Fibroblast of skin of back (primary cell): ENCODE measurements at places on chromosomes 7 and 10.

GRCh38 chr7:44288381-44288685, 37.1 kb downstream of the CAMK2B start:
- no peak for DNase-seq

DNA sequence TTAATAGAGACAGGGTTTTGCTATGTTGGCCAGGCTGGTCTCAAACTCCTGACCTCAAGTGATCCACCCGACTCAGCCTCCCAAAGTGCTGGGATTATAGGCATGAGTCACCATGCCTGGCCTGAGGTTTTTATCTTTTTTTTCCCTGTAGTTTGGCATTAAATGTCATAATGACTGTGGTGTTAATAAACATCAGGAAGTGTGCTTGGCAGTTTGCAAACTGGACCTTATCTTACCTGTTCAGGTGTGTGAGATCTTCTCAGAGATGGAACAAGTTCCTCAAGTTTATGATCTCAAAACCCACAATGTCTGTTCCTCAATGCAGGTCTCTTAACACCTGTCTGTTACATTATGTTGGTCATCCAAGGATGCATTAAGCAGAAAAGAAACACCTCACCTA, 80.0 kb downstream of the ARID5B start:
- no peak for DNase-seq

GRCh38 chr7:159094023-159094740, 50.5 kb downstream of the VIPR2 start:
- no peak for DNase-seq

DNA sequence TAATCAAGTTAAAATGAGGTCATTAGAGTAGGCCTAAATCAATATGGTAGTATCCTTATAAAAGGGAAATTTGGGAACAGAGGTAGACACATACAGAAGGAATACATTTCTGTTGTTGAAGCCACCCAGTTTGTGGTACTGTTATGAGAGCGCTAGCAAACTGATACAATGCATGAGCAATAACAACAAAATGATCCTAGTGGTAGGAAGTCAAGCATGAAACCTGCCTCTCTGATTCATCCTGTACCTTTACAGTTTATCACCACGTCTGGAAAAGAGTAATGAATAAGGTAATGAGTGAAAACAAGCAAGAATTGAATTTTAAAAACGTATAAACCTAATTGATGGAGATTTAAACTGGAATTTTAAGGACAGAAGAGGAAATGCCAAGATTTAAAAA, 217.2 kb downstream of the PCLO start:
- no peak for DNase-seq

DNA sequence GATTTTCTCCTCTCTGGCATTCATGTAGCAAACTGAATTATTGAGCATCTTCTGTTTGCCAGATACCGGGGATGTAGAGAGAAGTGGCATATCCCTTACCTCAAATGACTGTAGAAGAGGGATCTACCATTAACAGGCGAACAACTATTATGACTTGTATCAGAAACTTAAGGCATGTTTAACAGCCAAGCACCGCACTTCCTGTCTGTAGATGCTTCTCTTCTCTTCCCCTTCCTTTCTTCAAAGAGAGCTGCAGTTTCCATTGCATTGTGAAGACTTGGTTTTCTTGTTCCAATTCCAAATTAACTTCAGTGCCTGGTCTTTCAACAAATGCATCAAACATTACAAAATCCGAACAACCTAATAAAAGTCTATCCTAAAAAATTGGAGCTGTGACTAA, 49.3 kb downstream of the LRRC4 start:
- no peak for DNase-seq

DNA sequence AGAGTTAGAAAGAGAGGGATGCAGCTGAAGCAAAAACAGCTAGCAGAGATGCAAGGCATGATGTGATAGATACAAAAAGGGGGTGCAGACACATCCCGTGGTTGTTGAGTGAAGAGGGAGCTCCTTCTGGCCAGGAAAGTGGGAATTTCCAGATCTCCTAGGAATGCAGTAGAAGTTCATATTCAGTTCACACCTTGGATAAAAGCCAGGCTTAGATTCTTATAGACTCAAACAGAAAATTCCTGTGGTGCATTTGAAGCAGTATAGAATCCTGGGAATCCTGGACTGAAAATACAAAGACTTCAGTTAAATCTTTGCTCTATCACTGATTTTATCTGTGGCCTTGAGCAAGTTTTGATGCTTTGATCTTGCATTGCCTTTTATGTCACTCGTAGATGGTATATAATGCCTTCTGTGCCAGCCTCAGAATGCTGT, 33.9 kb downstream of the SGPL1 start:
- DNase-seq, result peak; percentile 95

- DNase-seq, result no peak
These were observed 68.8 kb downstream of the CSTF2T start for GRCh38 chr10:51630640-51631005.

- DNase-seq, result no peak
These were observed 1013.1 kb downstream of the TYW1 start for GRCh38 chr7:68009716-68010115.

DNA sequence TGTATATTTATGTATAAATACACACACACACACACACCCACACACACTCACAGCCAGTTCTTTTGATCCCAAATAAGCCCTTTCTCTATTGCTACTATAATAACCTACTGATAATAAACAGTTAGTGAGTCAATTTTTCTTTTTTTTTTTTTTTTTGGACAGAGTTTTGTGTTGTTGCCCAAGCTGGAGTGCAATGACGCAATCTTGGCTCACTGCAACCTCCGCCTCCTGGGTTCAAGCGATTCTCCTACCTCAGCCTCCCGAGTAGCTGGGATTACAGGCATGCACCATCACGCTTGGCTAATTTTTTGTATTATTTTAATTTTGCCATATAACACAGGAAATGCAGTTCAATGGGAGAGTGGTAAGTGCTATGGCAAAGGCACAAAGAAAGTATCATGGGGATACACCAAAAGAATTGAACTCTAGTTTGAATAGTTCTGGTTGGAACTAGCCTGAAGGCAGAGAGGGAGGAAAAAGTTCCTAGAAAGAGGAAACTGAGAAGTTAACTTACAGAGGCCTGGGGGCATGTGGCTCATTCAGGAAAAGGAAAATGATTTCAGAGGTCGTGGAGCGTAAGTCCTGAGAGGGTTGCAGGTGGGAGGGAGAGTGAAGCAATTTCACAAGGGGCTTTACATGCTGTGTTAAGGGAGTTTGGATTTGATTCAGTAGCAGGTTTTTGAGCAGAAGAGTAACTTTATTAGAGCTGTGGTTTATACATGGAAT, 44.4 kb upstream of the JCAD start:
- no peak for DNase-seq

GRCh38 chr10:122290334-122290733, 19.2 kb downstream of the BTBD16 start:
- DNase-seq, result no peak

GRCh38 chr7:111975346-111975745, 230.9 kb downstream of the DOCK4 start:
- DNase-seq, result no peak

GRCh38 chr10:60082341-60082740, 176.0 kb upstream of the CCDC6 start:
- no peak for DNase-seq

DNA sequence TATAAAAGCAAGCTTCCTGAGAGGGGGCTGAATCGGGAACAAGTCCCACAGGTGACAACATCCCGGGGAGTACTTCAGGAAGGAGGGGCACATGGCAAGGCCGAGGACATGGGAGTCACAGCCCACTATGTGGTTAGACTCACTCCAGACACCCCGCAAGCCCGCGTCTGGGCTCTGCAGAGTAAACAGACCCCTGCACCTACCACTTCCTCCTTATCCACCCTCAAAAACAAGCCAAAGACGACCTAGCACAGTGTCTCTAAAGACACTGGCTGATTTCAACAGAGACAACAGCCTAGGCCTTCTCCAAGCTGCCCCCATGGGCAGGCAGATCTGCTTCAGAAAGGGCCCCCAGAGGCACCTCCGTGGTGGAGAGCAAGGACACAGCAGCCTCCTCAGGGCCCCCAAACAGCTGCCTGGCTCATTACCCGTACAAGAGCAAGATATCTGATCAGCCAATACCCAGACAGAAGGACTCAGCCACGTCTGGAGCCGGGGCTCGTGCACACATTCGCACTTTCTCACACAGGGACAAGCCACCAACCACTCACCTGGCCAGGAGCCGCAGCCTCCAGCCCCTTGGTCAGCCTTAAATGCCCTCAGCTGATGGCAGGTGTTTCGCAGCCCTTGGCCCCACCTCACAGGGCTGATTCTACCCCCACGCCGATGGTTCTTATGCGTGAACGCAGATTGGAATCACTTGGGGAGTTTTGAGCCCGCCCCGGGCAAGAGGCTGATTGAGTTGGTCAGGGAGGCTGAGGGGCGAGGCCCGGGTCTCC, 10.7 kb upstream of the KPNA7 start:
- no peak for DNase-seq

DNA sequence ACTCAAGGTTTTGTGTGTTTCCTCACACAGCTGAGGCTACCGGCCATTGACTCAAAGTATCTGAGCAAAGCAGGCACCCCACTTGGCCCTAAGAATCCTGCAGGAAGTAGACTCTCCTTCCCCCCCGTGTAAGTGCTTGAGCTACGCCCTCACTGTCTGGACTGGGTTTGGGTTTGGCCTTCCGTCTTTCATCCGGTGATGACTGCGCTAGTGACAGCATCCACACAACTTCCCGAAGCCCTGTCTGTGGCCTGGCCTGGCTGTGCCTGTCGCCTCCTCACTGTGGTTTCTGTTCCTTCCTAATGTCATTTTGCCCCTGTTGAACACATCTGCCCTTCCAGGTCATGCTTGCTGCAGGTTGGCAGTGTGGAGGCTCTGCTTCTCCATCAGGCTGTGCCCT, 14.5 kb downstream of the C7orf57 start:
- no peak for DNase-seq

- DNase-seq, result no peak
These were observed 33.5 kb downstream of the MRC1 start for GRCh38 chr10:17842641-17843040.

DNA sequence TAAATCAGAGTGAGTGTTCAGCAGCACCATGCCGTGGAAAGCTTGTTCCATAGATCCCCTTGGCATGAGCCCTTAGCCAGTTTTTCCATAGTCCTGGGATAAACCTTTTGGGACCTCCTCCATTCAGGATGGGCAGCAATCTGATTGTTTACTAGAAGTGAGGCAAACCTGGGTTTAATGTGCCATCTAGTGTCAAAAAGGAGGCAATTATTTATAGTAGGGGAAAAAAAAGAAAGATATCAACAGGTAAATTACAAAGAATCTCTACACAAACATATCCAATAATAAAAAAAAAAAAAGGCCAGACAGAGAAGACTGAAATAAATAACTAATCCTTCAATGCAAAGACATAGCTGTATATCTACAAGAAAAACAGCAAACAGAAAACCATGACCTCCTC, 229.0 kb upstream of the STK17A start:
- DNase-seq, result no peak

- no peak for DNase-seq
These were observed 57.9 kb upstream of the RNF32 start for GRCh38 chr7:156582591-156583123.

DNA sequence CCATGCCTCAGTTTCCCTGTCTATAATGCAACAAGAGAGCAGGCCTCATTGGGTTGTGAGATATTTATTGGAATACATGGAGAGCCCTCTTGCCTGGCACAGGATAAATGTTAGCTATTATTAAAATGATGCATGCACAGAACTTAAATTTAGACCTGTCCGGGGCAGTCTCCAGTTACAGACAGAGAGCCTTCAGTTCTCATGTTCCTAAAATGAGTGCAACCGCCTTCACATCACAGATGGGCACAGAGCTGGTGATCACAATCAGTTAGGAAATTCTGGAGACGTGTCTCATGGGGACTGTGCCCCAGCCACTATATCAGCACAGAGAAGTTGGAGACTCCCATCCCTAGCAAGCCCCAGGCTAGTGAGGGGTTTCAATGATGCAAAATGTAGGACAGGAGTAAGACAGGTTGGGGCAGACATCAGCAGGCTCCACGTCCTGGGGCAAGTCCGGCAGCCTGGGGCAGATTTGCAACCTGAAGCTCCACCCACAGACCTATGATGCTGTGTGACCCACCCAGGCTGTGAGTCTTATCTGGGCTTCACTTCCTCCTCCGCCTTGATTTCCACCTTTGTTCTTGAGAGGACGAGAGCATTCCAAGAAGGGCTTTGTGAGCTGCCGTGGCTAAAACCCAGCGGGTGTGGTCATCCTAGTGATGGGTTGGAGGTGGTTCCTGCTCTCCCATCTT, 49.4 kb downstream of the CXCL12 start:
- no peak for DNase-seq

DNA sequence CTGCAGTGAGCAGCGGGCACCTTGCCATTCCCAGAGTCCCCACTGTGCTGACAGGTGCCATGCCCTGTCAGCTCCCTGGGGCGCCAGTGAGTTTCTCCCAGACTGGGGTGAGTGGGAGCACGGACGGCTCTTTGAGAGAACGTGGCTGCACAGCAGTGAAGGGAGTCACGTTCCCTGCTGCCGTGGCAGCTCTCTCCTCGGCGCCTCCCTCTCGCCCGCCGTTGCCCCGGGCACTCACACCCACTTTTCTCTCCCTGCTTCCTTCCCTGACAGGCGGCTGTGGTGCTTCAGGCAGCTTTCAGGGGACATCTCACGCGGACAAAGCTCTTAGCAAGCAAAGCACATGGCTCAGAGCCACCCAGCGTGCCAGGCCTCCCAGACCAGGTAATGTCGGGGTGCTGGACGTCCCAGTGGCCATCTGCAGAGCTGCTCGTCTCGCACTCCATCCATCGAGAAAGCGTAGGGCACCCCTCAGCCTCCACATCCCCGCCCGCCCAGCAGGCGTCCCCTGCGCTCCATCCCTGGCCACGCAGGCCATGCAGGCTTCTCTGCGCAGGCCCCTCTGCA, 27.1 kb upstream of the TTYH3 start:
- DNase-seq, result no peak

DNA sequence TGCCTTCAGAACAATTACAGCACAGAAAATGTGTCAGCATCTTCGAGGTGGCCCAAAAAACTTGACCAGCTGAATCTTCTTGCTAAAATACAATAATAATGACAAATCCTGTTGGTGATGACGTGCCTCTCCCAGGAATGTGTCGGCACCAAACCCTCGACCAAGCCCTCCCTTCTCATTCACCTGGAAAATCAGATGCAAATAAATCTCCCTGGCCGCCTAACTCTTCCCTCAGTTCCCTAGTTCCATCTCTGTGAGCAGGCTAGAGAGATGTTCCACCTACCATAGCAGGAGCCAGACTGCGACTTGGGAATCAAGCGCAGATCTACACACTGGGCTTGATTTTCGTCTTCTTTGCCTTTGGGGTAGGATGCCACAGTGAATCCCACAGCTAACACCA, 4.1 kb downstream of the PRSS1 start:
- no peak for DNase-seq
